ENCODE measurements at places on chromosomes 2 and 18. TPM values are rescaled to one million over a fixed set of nuclear protein-coding genes. Genes with fewer than 3 reads are reported as not detected.

DNA sequence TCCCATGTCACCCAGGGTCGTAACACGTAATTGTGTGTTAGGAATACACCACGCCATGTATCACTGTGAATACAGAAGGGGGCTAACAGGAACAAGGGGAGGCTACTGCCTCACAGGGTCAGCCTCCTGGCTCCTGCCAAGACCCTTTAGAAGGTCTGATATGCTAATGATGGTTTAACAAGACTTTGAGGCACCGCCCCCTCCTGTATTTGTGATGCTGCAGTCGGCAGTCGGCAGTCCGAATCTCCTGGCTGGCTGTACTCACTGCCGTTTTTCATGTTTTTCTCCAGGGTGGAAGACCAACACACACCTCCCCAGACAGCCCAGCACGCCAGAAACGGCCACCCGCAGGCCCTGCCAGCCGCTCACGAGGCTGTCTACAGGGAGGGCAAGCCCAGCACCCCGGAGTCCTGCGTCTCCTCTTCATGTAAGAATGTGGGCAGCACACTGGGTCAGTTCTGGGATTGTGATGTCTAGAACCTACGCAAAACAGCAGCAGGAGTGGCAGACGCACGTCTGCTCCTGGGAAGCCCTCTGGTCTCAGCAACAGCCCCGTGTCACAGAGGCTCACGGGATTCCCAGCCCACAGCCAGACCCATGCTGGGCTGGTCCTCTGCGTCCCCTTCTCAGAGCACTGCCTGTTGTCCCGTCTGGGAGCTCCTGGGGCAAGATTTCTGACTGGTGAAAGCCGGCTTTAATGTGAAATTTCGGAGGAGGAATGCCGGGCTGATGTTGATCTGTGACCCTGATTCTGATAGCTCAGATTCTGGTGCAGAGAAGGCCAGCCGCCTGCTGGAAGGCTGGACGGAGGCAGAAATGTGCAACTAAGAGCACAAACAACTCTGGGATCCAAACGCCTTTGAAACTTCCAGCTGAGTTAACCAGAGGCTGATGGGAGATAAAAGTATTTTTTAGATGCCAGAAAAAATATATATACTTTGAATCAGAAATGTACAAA, 39.7 kb upstream of the B3GNT7 start:
- no peak for DNase-seq

GRCh38 chr2:75002007-75002406, 43.6 kb downstream of the POLE4 start:
- DNase-seq, result no peak

DNA sequence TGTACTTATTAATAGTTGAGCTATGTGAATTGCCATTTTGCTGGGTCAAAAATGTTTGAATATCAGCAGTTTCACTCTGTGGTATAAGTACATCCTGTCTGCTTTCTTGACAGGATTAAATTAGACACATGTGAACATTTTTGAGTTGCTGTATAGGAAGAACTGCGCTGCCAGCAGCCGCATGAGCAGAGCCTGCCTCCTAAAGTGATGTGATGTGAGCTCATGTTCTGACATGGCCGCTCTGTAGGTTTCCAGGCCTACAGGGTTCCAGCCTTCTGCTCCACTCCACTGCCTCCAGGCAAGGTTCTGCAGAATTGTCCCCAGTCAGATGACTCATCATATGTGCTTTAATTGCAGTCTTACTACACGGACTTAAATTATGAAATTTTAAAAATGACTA, 119.7 kb upstream of the NFATC1 start:
- DNase-seq, result no peak

DNA sequence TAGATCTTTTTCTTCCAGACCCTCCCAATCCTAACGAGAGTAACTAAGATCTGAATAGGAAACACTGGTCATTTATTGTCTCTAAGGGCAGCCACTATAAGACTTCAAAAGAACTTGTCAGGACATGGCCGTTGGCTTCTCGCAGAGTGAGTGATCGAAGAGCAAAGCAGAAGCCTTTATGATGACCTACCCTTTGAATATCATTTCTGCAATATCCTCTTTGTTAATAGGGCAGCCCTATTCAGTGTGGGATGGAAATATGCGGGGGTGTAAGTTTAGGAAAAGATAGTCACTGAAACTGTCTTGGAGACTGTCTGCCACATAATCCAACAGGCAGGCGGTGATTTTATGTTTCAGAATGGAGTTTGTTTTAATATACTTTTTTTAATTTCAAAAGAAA, 70.9 kb downstream of the FBXO36 start:
- DNase-seq, result no peak

DNA sequence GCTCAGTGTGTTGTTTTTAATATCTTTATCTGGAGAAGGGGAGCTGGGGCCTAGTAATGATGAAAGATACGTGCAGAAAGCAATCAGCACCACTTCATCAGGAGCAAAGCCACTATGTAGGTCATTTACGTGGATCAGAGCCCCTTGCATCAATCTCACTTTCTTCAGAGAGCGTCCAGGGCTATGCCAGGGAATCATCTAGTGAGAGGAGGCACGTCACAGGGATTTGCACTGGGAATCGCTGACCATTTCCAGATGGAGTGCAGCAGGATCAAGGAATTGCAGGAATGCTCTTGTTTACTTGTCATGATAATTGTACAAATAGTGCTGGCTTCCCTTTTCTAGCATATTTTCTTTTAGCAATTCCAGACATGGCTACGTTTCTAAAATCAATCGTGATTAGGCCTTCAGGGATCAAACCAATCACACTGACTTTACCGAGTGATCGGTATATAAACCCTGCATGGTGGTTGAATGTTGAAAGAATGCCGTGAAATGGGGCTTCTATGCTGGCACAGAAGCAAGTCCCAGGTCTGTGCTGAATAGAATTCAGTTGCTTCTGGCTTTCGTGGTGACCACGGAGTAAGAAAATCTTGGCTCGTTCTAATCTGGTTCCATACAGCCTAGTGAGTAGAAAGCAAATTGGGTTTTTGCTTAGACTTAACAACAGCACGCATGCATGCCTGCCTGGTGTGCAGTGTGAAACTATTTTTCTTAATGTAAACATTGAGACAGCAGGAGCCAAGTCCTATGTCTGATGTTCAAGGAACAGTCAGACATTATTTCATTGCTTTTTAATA, 122.8 kb downstream of the TMEM200C start:
- DNase-seq, result no peak

DNA sequence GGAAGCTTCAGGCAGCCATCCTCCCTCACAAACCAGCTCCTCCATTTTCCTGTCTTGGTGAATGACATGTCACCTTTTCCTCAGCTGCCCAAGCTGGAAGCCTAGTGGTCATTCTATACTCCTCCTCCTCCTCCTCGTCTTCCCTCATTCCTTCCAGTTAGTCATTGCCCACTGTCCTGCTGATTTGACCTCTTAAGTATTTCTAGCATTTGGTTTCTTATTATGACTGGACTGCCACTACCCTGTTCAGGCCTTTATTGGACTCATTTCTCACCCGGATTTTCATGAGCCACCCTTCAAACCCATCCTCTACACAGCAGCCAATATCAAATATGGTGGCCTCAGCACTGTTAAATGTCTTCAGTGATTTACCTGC, 21.9 kb upstream of the MGAT5 start:
- no peak for DNase-seq

DNA sequence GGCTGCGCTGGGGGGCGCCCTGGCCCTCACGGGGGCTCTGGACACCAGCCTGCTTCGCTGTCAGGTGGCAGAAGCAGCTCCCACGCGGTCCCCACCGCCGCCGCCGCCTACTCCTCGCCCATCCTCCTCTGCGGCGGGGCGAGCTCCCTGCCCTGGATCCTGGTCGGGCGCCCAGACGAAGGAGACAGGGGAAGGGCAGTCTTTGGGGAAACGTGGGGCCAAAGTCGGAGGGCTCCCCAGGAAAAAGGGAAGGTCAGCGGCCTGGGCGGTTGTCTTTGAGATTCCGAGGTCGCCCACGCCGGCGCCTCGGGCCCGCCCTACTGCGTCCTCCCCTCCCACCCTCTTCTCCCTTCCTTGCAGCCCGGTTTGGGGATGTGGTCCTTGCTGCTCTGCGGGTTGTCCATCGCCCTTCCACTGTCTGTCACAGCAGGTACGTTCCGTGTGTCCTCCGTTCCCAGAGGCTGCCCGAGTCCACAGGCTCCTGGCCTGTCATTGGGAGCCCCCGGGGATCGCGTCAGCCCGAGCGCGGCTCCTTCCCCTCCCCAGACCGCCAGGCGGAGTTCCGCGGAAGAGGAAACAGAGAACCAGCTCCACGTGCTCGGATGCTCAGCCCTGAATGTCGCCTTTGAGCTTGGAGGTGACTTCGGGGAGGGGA, 800 bp downstream of the IL1RL2 start:
- DNase-seq, result peak; percentile 24

- DNase-seq, result no peak
These were observed 70.2 kb downstream of the AOX1 start for GRCh38 chr2:200655918-200656580.

DNA sequence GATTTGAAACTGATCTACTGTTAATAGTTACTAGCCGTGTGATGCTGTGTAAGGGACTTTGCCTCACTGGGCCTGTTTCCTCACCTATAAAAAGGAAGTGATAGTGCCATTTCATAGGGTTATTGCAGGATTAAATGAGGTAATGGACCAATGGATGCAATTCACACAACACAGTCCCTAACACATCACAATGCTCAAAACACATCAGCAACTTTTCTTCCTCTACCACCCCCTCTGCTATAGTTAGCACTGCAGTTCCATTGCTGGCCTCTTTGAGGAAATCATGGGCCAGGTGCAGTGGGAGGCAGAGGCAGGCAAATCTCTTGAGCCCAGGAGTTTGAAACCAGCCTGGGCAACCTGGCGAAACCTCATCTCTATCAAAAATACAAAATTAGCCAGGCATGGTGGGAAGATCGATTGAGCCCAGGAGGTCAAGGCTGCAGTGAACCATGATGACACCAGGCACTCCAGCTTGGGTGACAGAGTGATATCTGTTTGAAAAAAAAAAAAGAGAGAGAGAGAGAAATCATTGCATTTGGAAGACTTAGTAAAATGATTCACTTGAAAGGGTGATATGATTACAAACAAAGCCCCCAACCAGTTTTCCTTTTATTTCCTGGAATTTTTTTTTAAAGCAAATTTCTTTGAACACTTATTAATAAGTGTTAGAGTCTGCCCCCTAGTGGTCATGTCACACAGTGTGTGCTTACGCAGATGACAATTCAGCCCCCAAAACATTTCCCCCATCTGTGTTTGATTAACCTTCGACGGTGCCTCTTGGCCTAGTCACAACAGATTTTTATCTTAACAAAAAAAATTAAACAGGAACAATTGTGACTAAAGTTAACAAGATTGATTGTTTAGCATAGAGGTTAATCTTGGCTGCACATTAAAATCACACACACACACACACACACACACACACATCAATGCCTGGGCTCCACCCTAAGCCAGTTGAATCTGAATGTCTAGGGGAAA, 88.6 kb upstream of the BCL11A start:
- peak; percentile 35 for DNase-seq

GRCh38 chr2:21097331-21097730, 26.4 kb upstream of the TDRD15 start:
- no peak for DNase-seq

GRCh38 chr2:167843217-167843616, 404.2 kb downstream of the STK39 start:
- no peak for DNase-seq

DNA sequence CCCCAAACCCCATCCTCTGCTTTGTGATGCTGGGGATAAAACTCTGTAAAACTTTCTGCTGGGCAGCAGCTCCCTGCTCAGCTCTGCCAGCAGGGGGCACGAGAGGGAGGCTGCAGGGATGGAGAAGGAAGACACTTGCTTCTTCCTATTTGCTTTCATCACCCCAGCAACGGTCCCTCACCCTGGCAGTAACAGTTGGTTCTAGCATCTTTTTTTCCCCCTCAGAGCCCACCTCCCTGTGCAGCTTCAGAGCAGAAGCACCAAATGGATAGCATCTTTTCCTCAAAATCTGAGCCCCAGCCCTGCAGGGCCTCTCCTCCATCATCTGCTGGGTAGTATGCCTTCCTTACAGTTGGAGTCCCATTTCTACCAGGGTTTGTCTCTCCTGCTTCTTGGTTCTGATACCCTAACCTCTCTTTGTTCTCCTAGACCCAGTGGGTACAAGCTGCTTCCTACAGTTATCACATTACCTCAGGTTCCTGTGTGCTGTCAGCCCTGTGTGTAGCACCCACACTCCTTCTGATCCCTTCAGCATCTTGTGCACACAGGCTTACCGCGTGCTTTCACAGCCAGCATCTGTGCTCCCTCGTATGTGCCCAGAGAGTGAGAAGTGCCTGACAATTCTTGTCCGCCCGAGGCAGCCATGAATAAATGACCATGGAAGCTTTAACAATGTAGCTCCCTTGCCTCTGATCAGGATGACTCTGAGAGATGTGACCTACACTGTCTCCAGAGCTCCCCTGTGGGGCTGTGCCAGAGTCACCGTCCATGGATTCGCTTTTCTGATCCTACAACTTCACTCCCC, 14.5 kb downstream of the CKAP2L start:
- DNase-seq, result peak; percentile 88

- DNase-seq, result no peak
These were observed 93.7 kb upstream of the RAB6C start for GRCh38 chr2:129885735-129886134.

GRCh38 chr2:213723041-213723560, 438.8 kb downstream of the SPAG16 start:
- no peak for DNase-seq

- DNase-seq, result no peak
These were observed 6.3 kb downstream of the FLACC1 start for GRCh38 chr2:201350879-201351278.

DNA sequence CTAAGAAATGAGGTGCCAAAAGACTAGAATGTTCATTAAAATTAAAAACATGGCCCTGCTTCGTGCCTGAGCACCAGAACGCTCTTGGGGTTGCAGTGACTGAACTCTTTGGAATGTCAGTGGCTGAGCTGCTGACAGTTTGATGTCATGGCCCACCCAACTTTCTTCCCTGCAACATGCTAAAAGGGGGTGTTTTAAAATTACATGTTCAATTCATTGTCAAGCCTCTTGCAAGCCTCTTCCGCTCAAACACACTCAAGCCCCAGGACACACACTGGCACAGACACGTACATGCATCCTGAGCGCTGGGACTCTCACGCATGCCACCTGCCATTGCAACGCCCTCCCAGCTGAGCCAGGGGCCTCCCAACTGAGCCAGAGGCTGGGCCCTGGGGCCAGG, 12.6 kb downstream of the RUFY4 start:
- no peak for DNase-seq

GRCh38 chr2:112784199-112785189, at the start of gene IL1A:
Gene IL1A (minus strand): TSS chr2:112784493. CDS start chr2:112783770, 723 bp downstream.
- DNase-seq, result no peak

DNA sequence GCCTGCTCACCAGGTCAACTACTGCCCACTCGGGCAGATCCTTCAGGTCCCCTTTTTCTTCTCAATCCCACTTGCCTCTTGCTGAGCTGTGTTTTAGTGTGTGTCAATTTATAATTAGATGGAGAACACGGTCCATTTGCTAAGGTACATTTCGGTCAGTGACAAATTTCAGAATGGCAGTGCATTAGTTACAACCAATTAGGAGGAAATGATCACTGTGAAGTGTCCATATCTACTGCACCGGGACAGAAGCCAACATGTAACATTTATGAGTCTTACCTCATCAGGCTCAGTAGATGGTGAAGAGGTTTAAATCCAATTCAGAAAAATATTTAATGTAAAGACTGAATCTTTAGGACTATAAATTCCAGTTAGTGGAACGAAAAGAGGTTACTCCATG, 47.7 kb downstream of the CMPK2 start:
- no peak for DNase-seq

NPPC gene
- total RNA-seq, result not detected

HNRNPLL gene
- total RNA-seq, result 54.2 TPM

DIPK1C gene
- total RNA-seq, result not detected

SLC39A10 gene
- total RNA-seq, result 55.6 TPM

CEP68 gene
- total RNA-seq, result 9.2 TPM

AKAIN1 gene
- total RNA-seq, result not detected

FAM237A gene
- not detected for total RNA-seq

AQP12B gene
- not detected for total RNA-seq

POMC gene
- 5.0 TPM for total RNA-seq
